A549 treated with AZD2906 at 1 μM for 4 hours (cell line): ENCODE measurements at places on chromosomes 12 and 14. TPM values are rescaled to one million over a fixed set of nuclear protein-coding genes. Genes with fewer than 3 reads are reported as not detected.

Gene LBHD2
- 0.18 to 0.25 TPM (median 0.22 TPM) in 3 of 5 replicates, not detected in the others for total RNA-seq

Gene RGS6
- not detected in 5 replicates for total RNA-seq

Gene PNN
- 34.0 to 49.2 TPM (median 39.2 TPM) in 5 replicates for total RNA-seq

Gene SLCO1C1
- 0.06 TPM in 1 of 5 replicates, not detected in the others for total RNA-seq

Gene PLA2G1B
- 0.20 TPM in 1 of 5 replicates, not detected in the others for total RNA-seq

Gene KLRC3
- 0.10 to 0.24 TPM (median 0.22 TPM) in 3 of 5 replicates, not detected in the others for total RNA-seq

Gene FAM222A
- 3.4 to 5.7 TPM (median 4.6 TPM) in 5 replicates for total RNA-seq

Gene UNG
- total RNA-seq: 90.2 to 99.4 TPM (median 90.8 TPM) in 5 replicates

Gene IKZF4
- total RNA-seq: 2.0 to 3.0 TPM (median 2.5 TPM) in 5 replicates

Gene LRTM2
- total RNA-seq: 0.02 to 0.09 TPM (median 0.05 TPM) in 4 of 5 replicates, not detected in the other
